Left kidney (tissue), 8 donors: ENCODE measurements at places on chromosomes 7 and 10. TPM values are rescaled to one million over a fixed set of nuclear protein-coding genes. Genes with fewer than 3 reads are reported as not detected.

DNA sequence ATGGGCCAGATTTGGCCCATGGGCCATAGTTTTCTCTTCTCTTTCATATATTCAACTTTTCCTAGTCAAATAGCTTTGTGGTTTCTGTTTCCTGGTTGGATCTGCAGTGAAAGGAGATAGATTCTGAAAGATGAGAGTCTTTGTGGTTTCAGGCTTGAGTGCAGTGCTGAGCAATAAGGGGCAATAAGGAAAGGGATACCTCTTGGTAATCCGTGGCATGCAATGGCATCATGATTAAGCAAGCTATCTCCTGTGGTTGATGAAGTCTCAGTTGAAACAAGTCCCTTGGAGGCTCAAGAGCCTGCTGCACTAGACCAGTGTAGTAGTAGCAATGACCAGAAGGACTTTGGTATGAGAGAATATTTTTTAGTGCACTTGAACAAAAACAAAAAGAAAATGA is 187.7 kb upstream of the CNTNAP2 start:
- no peak for DNase-seq

GRCh38 chr10:132095403-132096113 is 29.8 kb downstream of the JAKMIP3 start:
- DNase-seq: no peak

- no peak for DNase-seq
Observed at GRCh38 chr10:69732147-69732825, 69.4 kb upstream of the COL13A1 start.

GRCh38 chr7:25093268-25093826 is 31.7 kb downstream of the CYCS start:
- DNase-seq: peak; percentile 60

DNA sequence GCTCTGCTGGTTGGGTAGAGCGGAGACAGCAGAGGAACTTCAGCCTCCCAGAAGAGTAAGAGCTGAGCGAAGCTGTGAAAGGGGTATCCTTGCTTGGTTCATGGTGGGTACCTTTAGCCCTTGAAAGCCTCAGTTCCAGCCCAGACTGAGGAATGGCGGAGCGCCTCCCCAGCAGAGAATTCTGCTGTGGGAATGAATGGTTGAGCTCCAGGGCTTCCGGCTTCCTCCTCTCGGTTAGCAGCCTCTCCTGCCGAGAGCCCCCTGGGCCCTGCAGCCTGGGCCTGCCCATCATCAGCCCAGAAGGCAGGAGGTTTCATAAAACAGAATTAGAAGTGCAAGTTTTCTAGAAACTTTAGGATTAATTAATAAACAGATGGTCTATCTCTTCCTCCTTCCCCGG is 79.9 kb upstream of the ANLN start:
- no peak for DNase-seq

DNA sequence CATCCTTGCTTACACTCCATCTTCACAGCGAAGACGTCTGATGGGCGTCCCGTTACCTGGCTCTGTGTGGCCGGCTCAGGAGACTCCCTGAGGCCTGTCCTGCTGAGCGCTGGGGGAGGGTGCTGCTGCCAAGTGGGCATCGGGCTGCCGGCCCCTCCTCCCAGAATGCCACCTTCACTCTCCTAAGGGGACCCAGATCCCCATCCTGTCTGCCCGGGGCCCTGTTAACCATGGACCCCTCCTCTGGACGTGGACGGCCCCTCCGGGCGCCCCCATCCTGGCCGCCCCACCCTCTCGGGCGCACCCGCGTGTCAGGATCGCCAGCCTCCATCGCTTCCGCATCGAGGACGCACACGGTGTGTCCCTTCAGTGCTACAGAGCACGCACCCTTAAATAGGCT is 7.3 kb upstream of the FOXL3 start:
- no peak for DNase-seq

- DNase-seq: no peak
Observed at GRCh38 chr10:14060320-14061070, 270.2 kb downstream of the FRMD4A start.

GRCh38 chr7:97022491-97023306 is 1.9 kb downstream of the DLX5 start:
- no peak for DNase-seq

DNA sequence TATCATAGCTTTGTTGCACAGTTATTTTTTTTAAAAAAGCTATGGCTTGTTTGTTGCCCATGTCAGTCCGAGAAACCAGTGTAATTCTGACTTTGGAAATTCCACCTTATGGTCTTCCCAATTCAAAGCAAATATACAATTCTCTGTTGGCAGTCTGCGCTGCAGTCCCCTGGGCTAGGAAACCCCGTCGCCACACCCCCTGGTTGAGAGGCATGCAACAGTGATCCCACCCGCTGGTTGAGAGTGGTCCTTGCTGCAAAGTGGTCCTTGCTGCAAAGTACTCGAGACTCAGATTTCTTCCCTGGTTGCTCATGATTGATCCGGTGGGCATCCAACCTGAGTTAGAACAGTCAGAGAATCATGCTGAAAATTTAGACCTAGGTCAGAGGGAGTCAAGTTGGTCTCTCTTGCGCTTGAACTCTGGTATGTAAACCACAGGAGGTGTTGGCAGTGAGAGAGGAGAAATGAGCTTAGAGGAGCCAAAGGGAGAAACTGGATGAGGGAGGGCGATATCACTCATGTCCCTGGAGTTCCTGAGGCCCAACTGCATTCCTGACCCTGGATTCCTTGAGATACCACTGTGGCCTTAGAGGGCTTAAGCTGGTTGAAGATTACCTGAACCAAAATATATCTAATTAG is 45.0 kb upstream of the STK17A start:
- DNase-seq: no peak

DNA sequence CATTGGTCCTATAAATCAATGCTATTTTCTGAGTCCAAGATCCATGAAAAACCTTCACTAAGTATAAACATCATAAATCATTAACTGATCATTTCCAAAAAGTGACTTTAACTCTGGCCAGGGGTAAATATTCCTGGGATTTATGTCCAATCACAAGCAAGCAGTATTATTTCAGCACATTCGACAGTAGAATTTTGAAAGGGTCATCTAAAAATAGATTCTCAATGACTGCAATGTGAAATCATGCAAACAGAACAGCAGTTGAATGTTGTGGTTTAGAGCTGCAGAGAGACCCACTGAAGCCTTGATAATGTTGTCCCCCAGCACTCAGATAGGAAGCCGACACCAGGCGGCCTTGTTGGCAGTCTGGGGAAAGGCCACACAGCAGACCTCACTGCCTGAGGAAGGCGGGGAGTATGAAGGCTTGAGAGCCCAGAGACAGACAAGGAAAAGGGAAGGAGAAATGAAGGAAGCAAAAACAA is 38.1 kb downstream of the FAM107B start:
- DNase-seq: peak; percentile 30

DNA sequence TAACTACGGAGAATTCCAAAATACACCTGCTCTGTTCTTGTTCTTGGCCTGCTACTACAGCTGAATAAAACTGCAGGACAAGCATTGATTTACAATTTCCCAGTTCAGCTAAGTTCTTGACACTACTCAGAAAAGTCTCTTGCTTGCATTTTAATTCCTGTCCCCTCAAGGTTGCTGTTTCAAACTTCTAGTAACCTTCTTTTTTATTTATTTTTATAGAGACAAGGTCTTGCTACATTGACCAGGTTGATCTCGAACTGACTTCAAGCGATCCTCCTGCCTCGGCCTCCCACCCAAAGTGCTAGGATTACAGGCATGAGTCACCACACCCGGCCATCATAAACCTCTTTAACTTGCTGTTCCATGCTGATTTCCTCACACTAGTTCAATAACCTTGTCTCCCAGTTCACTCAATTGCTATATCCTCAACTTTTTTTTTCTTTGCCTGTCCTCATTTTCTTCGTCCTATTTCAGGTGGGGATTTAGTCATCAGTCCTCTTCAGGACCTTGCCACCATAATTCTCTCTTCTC is 79.9 kb downstream of the ARHGAP21 start:
- DNase-seq: no peak

GRCh38 chr7:95066737-95067530 is 159.5 kb downstream of the PPP1R9A start:
- peak; percentile 79 for DNase-seq

GRCh38 chr7:19665399-19666008 is 43.3 kb downstream of the POLR1F start:
- peak; percentile 15 for DNase-seq

DNA sequence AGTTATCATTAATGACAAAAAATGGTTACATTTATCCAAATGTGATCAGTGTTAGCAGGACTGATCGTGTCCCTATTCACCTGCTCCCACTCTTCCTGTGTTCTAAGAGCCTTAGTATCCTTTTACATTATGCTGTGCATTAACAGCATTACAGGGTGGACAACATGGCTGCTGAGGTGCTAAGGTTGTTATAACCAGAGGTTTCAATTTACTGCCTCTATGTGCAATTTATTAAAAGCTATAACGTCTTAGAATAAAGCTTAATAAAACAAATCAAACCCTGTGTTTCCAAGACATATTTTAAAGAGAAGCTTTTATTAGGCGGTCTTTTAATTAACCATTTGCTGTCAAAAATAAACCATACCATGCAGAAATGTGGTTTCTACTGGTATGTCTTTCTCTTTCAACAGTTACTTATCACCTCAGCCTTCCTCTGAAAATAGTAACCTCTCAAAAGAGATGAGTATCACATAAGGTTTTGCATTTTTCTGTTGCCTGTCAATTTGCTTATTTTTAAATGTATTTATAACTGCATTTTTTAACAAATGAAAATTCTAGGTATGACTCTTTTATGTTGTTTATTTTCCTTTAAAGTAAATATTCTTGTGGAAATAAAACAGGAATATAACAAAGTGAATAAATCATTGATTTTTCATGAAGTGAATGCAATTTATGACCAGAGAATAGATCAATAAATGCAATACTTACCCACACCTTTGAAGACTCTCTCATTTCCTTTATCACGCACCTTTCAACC is 849.8 kb upstream of the SORCS1 start:
- no peak for DNase-seq

DNA sequence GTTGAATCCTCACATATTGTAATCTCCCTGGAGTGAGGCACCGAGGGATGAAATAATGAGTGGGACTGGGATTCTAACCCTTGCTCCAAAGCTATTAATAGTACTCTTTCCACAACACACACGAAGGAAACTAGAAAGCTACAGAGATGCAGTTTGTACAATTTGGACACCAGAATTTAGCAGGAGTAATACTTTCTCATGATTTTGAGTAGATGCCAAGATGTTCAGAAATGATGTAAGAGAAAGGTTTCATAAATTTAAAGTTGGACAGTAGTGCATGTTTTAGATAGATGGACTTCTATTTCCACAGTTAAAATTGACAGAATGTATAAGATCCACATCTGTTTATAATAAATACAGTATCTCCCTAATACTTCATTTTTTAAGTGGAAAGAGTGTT is 46.5 kb downstream of the PRR15 start:
- DNase-seq: no peak

TYSND1 gene
- 12.4 TPM for polyA plus RNA-seq

FAM180A gene
- polyA plus RNA-seq: not detected

NME8 gene
- polyA plus RNA-seq: not detected

TMEM140 gene
- polyA plus RNA-seq: 25.9 TPM
